ENCODE measurements at places on chromosomes 2 and 18.

GRCh38 chr18:62758591-62758990, 43.2 kb downstream of the PHLPP1 start:
- no peak for DNase-seq

DNA sequence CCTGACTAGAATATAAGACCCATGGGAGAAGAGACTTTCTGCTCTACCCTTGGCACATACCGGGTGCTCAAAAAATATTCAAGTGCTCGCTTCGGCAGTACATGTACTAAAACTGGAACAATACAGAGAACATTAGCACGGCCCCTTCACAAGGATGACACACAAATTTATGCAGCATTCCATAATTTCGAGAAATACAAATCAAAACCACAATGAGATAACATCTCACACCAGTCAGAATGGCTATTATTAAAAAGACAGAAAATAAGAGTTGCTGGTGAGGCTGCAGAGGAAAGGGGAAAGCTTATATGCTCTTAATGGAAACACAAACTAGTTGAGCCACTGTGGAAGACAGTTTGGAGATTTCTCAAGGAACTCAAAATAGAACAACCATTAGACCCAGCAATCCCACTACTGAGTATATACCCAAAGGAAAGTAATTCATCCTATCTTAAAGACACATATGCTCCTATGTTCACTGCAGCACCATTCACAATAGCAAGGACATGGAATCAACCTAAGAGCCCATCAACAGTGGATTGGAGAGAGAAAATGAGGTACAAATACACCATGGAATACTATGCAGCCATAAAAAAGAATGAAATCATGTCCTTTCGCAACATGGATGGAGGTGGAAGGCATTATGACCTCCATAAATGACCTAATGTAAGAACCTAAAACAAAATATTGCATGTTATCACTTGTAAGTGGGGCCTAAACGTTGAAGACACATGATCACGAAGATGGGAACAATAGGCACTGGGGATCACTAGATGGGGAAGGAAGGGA, 71.6 kb upstream of the CYP1B1 start:
- DNase-seq = no peak

DNA sequence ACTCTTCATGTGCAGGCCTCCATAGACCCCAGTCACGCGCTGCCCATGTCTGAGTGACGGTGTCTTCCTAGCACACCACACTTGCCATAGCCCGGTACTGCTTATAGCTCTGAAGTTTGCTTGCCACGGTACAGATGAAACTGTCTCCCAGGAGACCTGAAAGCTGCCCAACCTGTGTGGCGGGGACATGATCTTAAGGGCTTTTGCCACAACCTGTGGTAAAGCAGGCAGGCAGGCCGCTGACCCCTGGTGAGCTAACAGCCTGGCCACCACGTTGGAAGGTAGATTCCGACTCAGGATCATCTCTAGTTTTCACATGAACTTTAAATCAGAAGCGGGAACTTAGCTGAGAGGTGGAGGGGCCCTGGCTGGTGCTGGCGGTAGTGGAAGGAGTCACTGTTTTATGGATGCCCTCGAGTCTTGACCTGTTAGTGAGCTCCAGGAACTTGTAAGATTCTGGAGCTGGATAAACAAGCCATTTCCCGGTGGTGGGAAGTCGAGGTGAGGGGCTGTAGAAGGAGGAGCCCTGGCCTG, 153.3 kb downstream of the ZNF236 start:
- no peak for DNase-seq

- no peak for DNase-seq
Measured at GRCh38 chr2:200461846-200462710, 47.8 kb downstream of the KCTD18 start.

DNA sequence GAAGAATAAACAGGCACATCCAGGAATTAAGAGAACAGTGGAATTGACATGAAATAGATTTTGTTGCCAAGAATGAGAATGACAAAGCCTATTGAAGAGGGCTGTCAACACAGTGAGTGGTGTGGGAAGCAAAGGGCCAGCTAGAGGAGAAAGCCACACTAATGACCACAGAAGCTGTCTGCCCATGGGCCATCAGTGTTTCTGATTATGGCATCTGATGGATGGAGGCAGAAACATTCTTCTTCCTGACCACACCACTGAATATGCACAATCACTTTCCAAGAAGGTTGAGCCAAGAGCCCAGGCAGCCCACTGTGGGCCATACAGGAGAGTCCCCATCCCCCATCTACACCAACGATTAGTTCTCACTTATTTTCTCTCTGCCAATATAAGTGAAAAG, 146.0 kb upstream of the SH3BP4 start:
- no peak for DNase-seq

GRCh38 chr18:60538891-60539290, 166.3 kb upstream of the MC4R start:
- DNase-seq = no peak
